Naive thymus-derived CD8-positive, alpha-beta T cell (primary cell): ENCODE measurements at places on chromosomes 5 and 9. TPM values are rescaled to one million over a fixed set of nuclear protein-coding genes. Genes with fewer than 3 reads are reported as not detected.

DNA sequence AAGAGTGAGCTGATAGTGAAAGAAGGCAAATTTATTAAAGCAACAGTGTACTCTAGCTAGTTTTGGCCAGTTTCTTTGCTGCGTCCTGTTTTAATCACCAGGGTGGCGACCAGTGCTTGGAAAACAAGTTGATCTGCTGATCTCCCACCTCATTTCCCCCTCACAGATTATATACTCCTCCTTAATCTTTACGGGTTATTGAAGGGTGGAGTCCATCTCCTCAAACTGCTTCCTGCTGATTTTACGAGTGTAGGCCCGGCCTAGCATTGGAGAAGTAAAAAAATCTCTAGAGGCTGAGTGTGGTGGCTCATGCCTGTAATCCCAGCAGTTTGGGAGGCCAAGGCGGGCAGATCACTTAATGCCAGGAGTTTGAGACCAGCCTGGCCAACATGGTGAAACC lies 14.0 kb upstream of the CFAP95 start:
- DNase-seq: no peak

DNA sequence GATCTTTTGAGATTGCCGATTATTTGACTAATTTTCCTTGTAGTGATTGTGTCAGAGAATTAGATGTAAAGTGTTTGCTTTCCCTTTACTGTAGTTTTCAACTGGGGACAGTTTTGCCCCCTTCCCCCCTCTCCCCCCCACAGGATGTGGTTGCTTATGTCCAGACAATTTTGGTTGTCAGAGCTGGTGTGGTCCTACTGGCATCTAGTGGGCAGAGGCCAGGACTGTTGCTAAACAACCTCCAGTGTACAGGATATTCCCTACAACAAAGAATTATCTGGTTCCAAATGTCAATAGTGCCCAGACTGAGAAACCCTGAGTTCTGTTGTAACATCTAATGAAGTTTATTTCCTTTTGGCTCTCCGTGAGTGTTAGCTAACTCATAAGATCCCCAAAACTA lies 20.0 kb downstream of the TMEFF1 start:
- no peak for DNase-seq

- DNase-seq: no peak
Observed at GRCh38 chr9:112852741-112853504, 37.8 kb downstream of the SLC46A2 start.

GRCh38 chr9:82208741-82209450 lies 220.3 kb downstream of the SPATA31D1 start:
- no peak for DNase-seq

- peak; percentile 85 for DNase-seq
Observed at GRCh38 chr5:157265714-157266285, at the start of gene CYFIP2. Gene CYFIP2, plus strand, starts transcription at chr5:157266123. Its CDS starts 19,239 bp downstream, at chr5:157285362.

- DNase-seq: no peak
Observed at GRCh38 chr5:30959238-30959637, 234.2 kb upstream of the CDH6 start.

GRCh38 chr5:5558638-5559527 lies 136.4 kb downstream of the ICE1 start:
- no peak for DNase-seq

GRCh38 chr5:62486672-62487071 lies 74.1 kb downstream of the IPO11 start:
- no peak for DNase-seq

- no peak for DNase-seq
Observed at GRCh38 chr5:8908055-8908683, 637.7 kb downstream of the SEMA5A start.

The SNAPC3 gene
- total RNA-seq: 27.6 TPM

GRCh38 chr5:40474250-40474649 lies 205.5 kb upstream of the PTGER4 start:
- no peak for DNase-seq

DNA sequence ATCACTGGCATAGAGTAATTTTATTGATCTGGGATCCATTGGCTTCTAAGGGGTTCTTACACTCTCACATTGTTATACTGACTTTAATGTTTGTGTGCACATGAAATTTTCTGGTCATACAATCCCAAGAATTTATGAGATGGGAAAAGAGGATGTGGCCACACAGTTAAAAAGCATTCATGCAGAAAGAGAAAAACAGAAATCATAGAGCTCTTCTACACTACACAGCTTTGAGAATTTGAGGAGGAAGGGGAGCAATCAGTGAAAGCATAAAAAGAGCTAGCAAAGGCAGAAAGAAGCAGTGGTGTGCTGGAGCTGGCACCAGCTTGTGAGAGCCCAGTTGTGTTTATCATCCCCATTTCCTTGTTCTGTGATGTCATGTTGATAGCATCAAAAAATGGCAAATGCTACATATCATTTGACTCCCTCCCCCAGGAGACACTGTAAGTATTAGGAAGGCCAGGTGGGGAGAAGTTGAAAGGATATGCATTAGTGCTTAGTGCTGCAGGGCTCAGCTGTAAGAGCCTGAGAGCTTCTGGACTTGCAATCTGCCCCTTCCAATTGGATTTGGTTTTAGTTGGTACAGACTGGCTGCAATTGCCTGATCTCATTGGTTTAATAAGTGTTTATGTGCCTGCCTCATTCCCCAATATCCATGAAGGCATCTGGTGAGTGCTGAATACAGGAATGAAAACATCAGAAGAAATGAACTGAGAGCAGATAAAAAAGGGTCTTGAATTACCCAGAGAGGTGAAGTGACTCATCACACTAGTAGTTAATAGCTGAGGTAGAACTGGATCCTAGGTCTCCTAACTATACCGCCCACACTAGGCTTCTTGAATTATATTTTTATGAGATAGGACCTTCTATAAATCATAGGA lies 30.9 kb downstream of the RHOBTB3 start:
- DNase-seq: no peak

DNA sequence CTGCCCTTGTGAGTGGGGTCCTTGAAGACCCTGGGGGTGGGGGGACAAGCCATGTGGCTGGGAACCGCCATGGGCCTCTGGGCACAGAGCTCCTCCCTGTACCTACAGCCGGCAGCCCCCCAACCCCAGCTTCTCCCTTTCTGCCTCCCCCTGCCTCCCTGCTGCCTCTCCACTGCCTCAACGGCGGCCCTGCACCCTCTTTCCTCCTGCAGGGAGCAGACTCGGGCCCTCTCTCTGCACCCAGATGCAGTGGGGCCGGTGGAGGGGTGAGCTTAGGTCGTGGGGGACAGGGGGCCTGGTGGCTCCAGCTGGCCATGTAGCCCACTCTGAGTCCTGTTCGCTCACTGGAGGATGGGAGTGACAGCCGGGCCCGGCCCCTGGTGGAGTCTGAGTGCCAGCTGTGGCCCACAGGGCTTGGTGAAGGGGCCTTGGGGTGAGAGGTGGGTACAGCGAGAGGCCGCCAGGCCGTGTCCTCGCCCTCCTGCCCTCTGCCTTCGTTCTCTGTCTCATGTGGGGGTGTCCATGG lies 139.3 kb upstream of the COL5A1 start:
- DNase-seq: no peak

DNA sequence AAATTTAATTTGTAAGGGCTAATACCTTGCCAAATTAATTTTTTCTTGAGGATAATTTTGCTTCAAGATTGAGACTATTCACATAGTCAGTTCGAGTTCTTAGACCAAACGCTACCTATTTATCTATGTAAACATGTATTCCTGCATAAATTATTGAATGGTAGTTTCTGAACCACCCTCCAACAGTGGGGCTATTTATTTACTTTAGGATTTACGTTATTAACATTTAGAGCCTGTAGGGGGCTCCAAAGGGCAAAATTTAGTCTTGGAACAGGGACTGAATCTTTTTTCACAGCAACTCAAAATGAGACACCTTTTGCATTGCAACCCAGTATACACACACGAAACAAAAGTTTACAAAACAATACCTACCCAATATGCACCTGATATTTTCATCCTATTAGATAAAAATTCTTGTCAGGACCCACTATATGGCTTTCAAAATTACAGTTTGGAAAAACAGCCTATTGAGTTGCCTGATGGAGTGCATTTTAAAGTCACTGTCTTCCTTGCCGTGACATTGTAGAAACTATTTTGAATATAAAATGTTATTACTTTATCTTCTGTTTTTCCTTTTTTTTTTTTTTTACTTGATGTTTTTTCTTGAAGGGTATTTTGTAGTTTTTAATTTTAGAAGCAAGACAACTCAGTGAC lies 47.1 kb upstream of the POU4F3 start:
- peak; percentile 36 for DNase-seq

- DNase-seq: no peak
Observed at GRCh38 chr5:136133222-136133921, 727 bp downstream of the SMAD5 start.

DNA sequence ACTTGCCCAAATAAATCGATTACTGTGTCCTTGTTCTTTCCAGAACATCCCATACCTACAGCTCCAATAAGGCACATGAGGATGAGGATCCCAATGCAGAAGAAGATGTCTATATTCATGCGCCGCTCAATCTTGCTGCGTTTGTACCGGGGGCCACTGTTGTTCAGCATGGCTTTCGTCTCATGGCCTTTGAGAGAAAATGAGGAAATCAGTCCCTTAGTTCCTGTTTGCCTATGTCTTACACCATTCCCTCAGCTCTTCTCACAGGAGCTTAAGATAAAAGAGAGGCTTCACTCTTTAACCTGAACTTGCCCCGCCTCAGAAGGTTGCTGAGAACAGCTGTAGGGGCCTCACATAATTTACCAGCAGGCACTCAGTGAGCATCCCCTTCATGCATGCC lies 211.6 kb downstream of the ATP10B start:
- no peak for DNase-seq
